ENCODE measurements at places on chromosomes 1 and 21.
A peak's percentile ranks its signal among the peaks of the same experiment; 100 is the strongest.

- DNase-seq, result no peak
- H3K27ac ChIP-seq, result no peak overlapping the region
- no peaks in the 10 kb centered on the region for H3K4me1 ChIP-seq
- H3K4me3 ChIP-seq, result no peak overlapping the region
- H3K36me3 ChIP-seq, result no peaks in the 10 kb centered on the region
- H3K27me3 ChIP-seq, result no peaks in the 10 kb centered on the region
These were observed 82.6 kb downstream of the C1orf21 start for GRCh38 chr1:184469396-184469795.

DNA sequence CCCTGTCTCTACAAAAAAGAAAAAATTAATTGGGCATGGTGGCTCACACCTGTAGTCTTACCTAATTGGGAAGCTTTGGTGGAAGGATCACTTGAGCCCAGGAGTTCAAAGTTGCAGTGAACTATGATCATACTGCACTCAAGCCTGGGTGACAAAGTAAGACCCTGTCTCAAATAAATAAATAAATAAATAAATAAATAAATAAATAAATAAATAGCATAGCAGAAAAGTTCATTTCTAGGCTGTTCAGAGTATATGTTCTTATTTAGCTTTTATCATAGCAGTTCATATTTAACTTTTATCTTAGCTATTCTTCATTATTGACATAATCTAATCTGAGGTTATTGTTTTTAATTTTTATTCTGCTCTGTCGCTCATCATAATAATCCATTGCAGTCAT is 8.7 kb upstream of the SEC16B start:
- H3K27ac ChIP-seq, result no peak overlapping the region
- H3K27me3 ChIP-seq, result no peaks in the 10 kb centered on the region
- H3K36me3 ChIP-seq, result no peaks in the 10 kb centered on the region
- no peak for DNase-seq
- H3K4me1 ChIP-seq, result no peaks in the 10 kb centered on the region
- H3K4me3 ChIP-seq, result no peak overlapping the region

- no peaks in the 10 kb centered on the region for H3K27me3 ChIP-seq
- H3K4me1 ChIP-seq, result no peaks in the 10 kb centered on the region
- no peak overlapping the region for H3K27ac ChIP-seq
- DNase-seq, result no peak
These were observed 29.4 kb upstream of the EIF4G3 start for GRCh38 chr1:21206117-21206516.

GRCh38 chr1:207240325-207241101 is 81.0 kb upstream of the CD55 start:
- no peaks in the 10 kb centered on the region for H3K36me3 ChIP-seq
- H3K27ac ChIP-seq, result no peak overlapping the region
- no peaks in the 10 kb centered on the region for H3K4me1 ChIP-seq
- H3K4me3 ChIP-seq, result no peak overlapping the region
- no peak for DNase-seq

- H3K27ac ChIP-seq, result peak overlapping the region; percentile 96
- peaks cover 68% of the 10 kb centered on the region for H3K4me1 ChIP-seq
- DNase-seq, result no peak
- peaks cover 53% of the 10 kb centered on the region for H3K36me3 ChIP-seq
- H3K27me3 ChIP-seq, result no peaks in the 10 kb centered on the region
These were observed 730 bp downstream of the CDC42SE1 start for GRCh38 chr1:151058692-151059091.

GRCh38 chr1:229101011-229101871 is 169.7 kb upstream of the RAB4A start:
- no peaks in the 10 kb centered on the region for H3K4me1 ChIP-seq
- DNase-seq, result no peak
- H3K36me3 ChIP-seq, result no peaks in the 10 kb centered on the region
- H3K4me3 ChIP-seq, result no peak overlapping the region
- H3K27ac ChIP-seq, result no peak overlapping the region
- no peaks in the 10 kb centered on the region for H3K27me3 ChIP-seq

- DNase-seq, result no peak
- no peak overlapping the region for H3K4me3 ChIP-seq
- peaks cover 1% of the 10 kb centered on the region for H3K36me3 ChIP-seq
These were observed 6.5 kb downstream of the CTXND2 start for GRCh38 chr1:150893336-150893913.

GRCh38 chr1:64956733-64957441 is 9.5 kb downstream of the JAK1 start:
- peaks cover 1% of the 10 kb centered on the region for H3K36me3 ChIP-seq
- no peaks in the 10 kb centered on the region for H3K27me3 ChIP-seq
- H3K4me1 ChIP-seq, result peaks cover 23% of the 10 kb centered on the region
- no peak overlapping the region for H3K27ac ChIP-seq
- no peak overlapping the region for H3K4me3 ChIP-seq

GRCh38 chr1:18336801-18337200 is 143.9 kb upstream of the KLHDC7A start:
- H3K27me3 ChIP-seq, result peaks cover 4% of the 10 kb centered on the region
- no peak overlapping the region for H3K4me3 ChIP-seq
- H3K36me3 ChIP-seq, result no peaks in the 10 kb centered on the region
- DNase-seq, result no peak
- H3K27ac ChIP-seq, result no peak overlapping the region
- no peaks in the 10 kb centered on the region for H3K4me1 ChIP-seq

- no peak for DNase-seq
- no peak overlapping the region for H3K4me3 ChIP-seq
- H3K27ac ChIP-seq, result no peak overlapping the region
- no peaks in the 10 kb centered on the region for H3K27me3 ChIP-seq
- H3K36me3 ChIP-seq, result peaks cover 2% of the 10 kb centered on the region
These were observed 24.7 kb downstream of the RPS6KC1 start for GRCh38 chr1:213075725-213076124.

DNA sequence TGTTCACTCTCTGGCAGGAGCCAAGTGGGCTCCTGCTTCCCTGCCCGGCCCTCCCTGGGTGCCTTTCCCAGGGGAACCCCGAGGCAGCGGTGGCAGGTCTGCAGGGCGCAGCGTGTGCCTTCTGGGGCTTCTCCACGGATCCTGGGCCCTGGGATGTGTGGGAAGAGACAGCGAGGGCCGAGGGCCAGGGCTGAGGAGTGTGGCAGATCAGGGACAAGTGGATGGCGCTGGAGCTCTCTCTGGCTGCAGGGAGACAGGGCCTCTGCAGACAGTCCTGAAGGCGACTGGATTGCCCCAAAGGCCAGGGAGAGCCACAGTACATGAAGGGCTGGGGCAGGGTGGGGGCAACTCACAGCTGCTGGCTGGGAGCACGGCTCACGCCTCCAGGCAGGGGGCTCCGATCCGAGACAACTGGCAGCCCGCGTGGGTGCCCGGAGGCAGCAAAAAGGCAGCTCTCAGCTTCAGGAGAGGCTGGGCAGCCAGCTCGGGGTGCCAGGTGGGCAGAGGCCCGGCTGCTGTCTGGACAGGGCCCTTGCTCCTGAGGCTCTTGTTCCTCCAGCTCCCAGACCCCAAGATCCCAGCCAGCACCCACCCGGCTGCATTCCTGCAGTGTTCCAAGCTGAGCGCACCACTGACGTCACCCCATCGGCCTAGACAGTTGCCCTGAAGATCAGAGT is 16.0 kb downstream of the MORN1 start:
- no peaks in the 10 kb centered on the region for H3K27me3 ChIP-seq
- H3K4me3 ChIP-seq, result no peak overlapping the region
- no peak for DNase-seq
- no peaks in the 10 kb centered on the region for H3K4me1 ChIP-seq
- H3K36me3 ChIP-seq, result no peaks in the 10 kb centered on the region
- H3K27ac ChIP-seq, result no peak overlapping the region

DNA sequence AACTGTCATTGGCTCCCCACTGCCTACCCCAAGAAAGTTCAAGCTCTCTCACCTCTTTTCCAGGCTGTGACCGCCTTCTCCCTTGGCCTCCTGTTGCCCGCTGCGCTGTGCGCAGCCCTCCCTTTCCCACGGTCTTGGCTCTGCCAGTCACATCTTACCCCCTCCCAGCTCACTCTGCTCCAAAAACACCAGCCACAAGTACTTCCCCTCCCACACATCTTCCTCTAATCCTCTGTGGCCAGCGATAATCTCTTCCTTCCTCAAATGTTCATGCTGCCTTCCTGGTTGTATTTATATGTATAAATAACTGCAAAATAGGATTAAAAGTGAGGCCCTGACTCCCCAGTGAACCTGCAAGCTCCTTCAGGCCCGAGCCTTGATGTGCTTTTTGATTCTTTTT is 81.8 kb downstream of the AJAP1 start:
- DNase-seq, result no peak
- no peak overlapping the region for H3K4me3 ChIP-seq
- H3K4me1 ChIP-seq, result peaks cover 4% of the 10 kb centered on the region
- peaks cover 5% of the 10 kb centered on the region for H3K27me3 ChIP-seq
- H3K27ac ChIP-seq, result no peak overlapping the region

DNA sequence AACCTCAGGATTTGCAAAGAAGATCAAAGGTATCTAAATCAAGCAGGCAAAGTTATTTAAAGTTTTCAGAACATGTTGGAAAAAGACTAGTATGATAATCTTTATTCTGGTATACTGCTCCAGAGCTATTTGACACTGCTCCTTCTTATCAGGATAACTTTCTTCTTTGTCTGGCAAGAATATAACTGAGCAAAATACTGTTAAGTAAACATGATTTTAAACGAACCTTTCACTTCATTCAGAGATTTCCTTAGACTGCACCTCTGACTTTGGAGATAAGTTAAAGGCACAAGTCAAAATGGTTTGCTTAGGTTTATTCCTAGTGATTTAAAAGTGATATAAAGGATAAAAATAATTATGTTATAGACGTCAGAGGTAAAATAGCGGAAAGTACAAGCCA is 103.9 kb upstream of the CCDC190 start:
- H3K27me3 ChIP-seq, result peaks cover 4% of the 10 kb centered on the region
- DNase-seq, result no peak
- no peaks in the 10 kb centered on the region for H3K4me1 ChIP-seq
- no peak overlapping the region for H3K27ac ChIP-seq
- H3K36me3 ChIP-seq, result no peaks in the 10 kb centered on the region

GRCh38 chr1:176575991-176576390 is 113.0 kb downstream of the PAPPA2 start:
- H3K27me3 ChIP-seq, result peaks cover under 1% of the 10 kb centered on the region
- H3K4me1 ChIP-seq, result no peaks in the 10 kb centered on the region
- no peak for DNase-seq
- H3K4me3 ChIP-seq, result no peak overlapping the region
- no peak overlapping the region for H3K27ac ChIP-seq
- no peaks in the 10 kb centered on the region for H3K36me3 ChIP-seq

- H3K27ac ChIP-seq, result no peak overlapping the region
- H3K4me3 ChIP-seq, result no peak overlapping the region
- no peaks in the 10 kb centered on the region for H3K4me1 ChIP-seq
- peaks cover 1% of the 10 kb centered on the region for H3K36me3 ChIP-seq
- no peak for DNase-seq
These were observed 145.9 kb upstream of the ATP1B1 start for GRCh38 chr1:168960595-168960994.

GRCh38 chr1:244552336-244552735 is 91.3 kb downstream of the CATSPERE start:
- H3K36me3 ChIP-seq, result no peaks in the 10 kb centered on the region
- H3K27me3 ChIP-seq, result no peaks in the 10 kb centered on the region
- no peaks in the 10 kb centered on the region for H3K4me1 ChIP-seq
- DNase-seq, result no peak
- no peak overlapping the region for H3K4me3 ChIP-seq

- H3K4me3 ChIP-seq, result no peak overlapping the region
- DNase-seq, result no peak
- H3K36me3 ChIP-seq, result peaks cover 25% of the 10 kb centered on the region
- H3K4me1 ChIP-seq, result peaks cover 2% of the 10 kb centered on the region
These were observed 84.3 kb upstream of the HP1BP3 start for GRCh38 chr1:20871419-20871818.

- no peaks in the 10 kb centered on the region for H3K36me3 ChIP-seq
- no peak overlapping the region for H3K4me3 ChIP-seq
- DNase-seq, result no peak
- H3K4me1 ChIP-seq, result peaks cover 2% of the 10 kb centered on the region
- H3K27me3 ChIP-seq, result no peaks in the 10 kb centered on the region
- no peak overlapping the region for H3K27ac ChIP-seq
These were observed 367.6 kb upstream of the ZRANB2 start for GRCh38 chr1:71448444-71448843.

GRCh38 chr1:214694769-214695168 is 91.8 kb downstream of the CENPF start:
- no peak for DNase-seq
- no peaks in the 10 kb centered on the region for H3K4me1 ChIP-seq
- no peaks in the 10 kb centered on the region for H3K36me3 ChIP-seq
- no peaks in the 10 kb centered on the region for H3K27me3 ChIP-seq

DNA sequence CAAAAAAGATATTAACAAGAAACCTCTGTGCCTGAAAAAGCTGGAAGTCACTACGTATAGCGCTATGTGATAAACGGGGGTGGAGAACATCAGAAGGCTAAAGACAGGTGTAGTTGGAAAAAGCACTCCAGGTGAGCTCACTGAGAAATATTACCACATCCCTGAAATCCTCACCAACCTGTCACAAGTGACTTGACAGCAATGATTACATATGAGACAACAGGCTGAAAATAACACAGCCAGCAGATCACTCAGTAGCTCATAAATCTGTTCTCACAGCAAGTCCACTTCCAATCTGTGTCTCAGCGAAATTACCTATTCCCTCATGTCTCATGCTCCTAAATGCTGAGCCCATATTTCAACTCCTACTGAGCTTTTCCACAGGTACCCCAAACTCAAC is 120.5 kb downstream of the UBR4 start:
- peaks cover 75% of the 10 kb centered on the region for H3K36me3 ChIP-seq
- H3K4me1 ChIP-seq, result peaks cover 24% of the 10 kb centered on the region
- no peak for DNase-seq
- H3K27ac ChIP-seq, result no peak overlapping the region

- H3K4me1 ChIP-seq, result peaks cover 3% of the 10 kb centered on the region
- H3K27me3 ChIP-seq, result no peaks in the 10 kb centered on the region
- peaks cover 40% of the 10 kb centered on the region for H3K36me3 ChIP-seq
- DNase-seq, result no peak
- no peak overlapping the region for H3K27ac ChIP-seq
These were observed 39.6 kb downstream of the ALG6 start for GRCh38 chr1:63407002-63407401.

DNA sequence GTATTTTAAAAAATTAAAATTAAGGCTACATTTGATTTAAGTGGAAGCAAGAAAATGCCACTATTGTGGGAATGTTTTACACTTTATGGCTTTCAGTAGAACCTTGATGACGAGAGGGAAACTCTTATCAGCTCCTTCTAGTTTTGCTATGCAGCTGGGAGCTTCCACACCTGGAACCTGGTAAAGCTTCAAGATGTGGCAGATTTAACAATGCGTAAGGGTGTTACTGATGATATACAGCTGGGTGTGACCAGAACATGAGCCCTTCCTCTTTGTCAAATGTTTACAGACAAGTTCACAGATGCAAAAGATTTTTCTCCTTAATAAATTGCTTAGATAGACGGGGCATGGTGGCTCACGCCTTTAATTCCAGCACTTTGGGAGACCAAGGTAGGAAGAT is 20.3 kb downstream of the TTC13 start:
- H3K4me3 ChIP-seq, result no peak overlapping the region
- H3K4me1 ChIP-seq, result peaks cover 26% of the 10 kb centered on the region
- no peak overlapping the region for H3K27ac ChIP-seq
- DNase-seq, result no peak
- no peaks in the 10 kb centered on the region for H3K27me3 ChIP-seq

- no peak overlapping the region for H3K4me3 ChIP-seq
- no peak overlapping the region for H3K27ac ChIP-seq
- peaks cover 2% of the 10 kb centered on the region for H3K4me1 ChIP-seq
- peak; percentile 10 for DNase-seq
These were observed 34.7 kb downstream of the RGSL1 start for GRCh38 chr1:182484531-182485257.
